ENCODE measurements at places on chromosomes 6 and 20.

DNA sequence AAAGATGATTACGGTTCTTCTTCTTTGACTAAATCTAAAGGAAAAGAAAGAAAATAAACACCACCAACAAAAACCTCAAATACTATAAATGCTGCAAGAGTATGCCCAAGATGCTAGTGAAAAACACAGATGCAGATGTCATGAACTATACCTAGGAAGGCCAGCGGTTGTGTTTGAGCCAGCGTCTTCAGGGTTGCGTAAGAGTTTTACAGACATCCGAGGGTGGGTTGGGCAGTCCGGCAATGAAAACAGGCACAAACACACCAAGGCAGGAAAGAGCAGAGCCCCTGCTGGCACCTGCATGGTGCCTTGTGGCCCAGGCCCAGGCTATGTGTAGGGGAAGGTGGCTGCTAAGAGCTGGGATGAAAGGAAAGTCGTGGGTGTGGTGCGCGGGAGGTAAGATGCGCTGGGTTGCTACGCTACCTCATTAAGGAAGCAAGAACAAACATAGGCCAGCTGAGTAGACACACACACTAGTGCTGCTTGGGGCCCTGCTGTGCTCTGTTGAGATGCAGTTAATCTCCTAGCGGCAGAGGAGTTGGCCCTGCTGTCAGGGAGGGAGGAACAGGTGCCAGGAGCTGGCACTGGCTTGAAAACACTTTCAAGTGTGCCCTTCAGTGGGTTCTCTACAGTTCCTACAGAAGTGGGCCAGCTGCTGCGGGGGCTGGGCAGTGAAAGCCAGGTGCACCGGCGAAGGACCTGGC, 170.2 kb upstream of the PLN start:
- no peak for DNase-seq

GRCh38 chr6:163085861-163086623, 328.5 kb upstream of the QKI start:
- no peak for DNase-seq

DNA sequence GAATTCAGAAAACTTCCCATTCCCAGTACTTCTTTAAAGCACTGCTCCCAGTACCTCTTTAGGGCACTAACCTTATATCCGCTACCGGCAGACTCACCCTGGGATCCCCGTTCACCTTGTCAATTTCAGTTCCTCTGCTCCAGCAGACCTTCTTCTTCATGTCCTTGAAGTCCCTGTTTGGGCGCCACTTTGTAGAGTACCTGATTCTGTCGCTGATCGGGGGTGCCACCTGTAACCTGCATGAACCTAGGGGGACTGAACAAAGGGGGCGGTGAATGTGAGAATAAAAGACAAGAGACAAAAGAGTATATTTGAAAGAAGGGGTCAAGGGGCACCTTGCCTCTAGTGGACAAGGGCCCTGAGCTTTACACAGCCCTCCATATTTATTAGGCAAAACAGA, 4.9 kb upstream of the GINS1 start:
- no peak for DNase-seq

DNA sequence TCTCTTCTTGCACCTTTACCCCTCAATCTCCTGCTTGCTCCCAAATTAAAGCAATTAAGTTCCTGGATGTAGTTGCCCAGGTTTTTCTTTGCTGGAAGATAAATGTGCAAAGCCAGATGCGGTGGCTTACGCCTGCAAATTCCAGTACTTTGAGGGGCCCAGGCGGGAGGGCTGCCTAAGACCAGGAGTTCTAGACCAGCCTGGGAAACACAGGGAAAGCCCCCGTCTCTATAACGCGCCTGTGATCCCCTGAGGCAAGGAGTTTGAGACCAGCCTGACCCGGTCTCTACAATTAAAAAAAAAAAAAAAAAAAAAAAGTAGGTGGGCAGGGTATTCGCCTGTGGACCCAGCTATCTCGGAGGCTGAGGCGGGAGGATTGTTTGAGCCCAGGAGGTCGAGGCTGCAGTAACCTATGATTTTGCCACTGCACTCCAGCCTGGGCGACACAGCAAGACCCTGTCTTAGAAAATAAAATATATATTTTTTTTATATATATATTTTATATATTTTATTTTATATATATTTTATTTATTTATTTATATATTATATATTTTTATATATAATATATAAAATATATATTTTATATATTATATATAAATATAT, 461 bp upstream of the DCDC2 start:
- DNase-seq, result no peak

GRCh38 chr6:130473886-130474285, 108.1 kb downstream of the TMEM200A start:
- DNase-seq, result no peak

GRCh38 chr20:35004051-35004725, 48.5 kb downstream of the MYH7B start:
- DNase-seq, result no peak

GRCh38 chr6:148769304-148769968, 22.6 kb downstream of the UST start:
- no peak for DNase-seq

- DNase-seq, result no peak
Measured at GRCh38 chr6:37137201-37138090, 32.5 kb upstream of the PIM1 start.

DNA sequence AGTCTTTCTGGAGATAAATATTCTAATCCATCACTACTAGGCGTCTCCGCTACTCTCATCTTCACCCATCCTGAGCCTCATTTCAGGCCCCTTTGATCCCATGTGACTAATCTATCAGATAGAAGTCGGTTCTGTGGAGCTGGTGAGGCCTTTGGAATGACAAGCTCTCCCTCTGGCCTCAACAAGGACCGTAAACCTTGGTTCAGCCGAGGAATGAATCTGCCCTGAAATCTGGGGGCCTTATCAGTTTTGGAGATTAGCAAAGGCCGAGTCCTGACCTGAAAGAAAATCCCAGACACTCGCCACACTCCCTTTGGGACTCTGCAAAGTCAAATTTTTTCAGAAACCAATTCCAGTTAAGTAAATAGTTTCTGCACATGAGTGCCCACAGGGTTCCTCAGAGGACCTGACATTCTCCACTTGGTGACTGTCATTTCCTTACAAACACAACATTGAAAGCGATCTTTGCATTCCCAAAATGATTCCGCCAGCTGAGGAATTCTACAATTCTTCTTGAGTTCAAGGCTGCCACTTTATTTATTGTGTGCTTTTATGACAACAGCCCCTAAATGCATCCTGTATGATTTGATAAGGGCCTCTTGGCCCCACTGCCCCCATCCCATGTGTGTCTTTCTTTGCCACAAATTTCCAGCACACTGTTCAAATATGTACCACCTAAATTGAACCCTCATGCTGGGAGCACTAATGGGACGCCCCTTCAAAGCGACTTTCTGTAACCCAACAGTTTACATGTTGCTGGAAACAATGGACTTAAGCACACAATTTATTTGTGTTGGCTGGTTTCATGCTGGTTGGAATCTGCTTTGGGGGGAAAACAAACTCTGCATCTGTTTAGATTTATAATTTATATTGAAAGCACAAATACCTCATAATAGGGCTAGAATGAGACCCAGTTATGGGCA, 10.0 kb upstream of the RIPOR3 start:
- DNase-seq, result no peak

DNA sequence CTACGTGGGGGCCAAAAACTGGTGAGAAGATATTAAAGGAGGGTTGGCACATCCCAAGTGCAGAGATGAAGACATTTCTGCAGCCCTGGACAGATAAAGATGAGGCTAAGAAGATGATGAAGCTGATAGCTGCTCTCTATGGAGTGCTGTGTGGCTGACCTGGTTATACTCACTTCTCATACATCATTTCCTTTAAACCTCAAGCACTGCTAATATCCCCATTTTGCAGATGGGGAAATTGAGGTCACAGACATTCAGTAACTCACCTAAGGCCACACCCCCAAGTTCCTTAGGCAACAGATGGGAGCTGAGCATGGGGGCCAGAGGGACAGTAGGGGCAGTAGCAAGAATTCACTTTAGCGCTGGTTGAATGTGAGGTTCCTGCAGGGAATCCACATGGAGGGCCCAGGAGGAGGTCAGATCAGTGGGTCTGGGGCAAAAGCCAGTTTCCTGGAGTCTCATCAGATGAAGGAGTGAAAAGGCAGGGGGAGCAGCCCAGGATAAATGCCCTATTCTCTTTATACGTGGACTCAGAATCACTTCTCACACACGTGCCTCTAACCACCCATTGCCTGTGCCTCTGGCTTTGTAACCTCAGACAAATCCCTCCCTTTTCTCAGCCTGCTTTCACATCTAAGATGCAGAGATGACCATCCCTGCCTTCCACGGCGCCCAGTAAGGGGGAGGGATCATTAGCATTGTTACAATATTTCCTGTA, 125.8 kb downstream of the NFATC2 start:
- DNase-seq, result no peak

DNA sequence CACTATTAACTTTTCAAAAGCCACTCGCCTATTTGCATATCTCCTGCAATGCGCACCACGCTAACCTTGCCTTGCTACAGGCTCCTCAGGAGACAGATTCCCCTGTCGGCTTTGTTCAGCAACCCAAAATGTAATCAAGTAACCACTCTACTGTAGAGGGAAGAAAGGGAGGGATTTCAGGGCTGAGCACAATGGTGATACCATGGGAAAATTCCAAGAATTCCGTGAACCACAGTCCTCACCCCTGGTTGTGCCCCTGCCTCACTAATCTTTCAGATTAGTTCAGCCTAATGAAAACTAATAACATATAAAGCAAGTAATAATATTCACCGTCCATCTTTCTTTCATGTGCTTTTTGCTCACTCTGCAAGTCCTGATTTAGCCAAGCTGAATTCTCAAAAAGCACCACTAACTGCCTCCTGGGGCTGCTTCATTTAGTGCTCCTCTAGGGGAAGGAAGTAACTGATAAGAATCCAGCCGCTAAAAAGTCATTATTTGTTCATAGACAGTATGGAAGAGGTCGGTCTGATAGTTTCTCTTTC, 6.6 kb downstream of the CITED2 start:
- DNase-seq, result no peak

DNA sequence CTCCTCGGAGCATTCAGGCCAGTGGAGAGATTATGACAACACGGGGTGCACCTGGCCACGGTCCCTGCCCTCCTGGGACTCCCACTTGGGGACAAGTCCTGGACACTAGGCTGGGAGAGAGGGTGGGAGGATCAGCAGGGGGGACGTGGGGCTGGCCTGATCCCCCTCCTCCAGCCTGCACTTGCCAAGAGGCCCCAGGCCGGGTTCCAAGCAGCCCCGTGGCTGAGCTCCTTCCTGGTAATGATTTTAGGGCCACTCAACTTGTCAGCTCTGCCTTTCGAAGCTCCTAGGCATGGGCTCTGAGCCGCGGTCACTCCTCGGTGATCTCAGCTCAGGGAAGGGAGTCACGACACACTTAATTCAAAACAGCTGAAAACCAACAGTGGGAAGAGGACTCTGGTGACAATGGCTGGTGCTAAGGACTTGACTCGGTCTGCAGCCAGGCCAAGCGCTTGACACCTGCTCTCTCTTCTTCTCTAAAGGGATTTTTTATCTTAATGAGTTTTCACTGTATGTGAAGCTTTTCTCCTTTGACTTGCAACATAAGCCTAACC, 161.7 kb downstream of the BMP7 start:
- DNase-seq, result no peak

DNA sequence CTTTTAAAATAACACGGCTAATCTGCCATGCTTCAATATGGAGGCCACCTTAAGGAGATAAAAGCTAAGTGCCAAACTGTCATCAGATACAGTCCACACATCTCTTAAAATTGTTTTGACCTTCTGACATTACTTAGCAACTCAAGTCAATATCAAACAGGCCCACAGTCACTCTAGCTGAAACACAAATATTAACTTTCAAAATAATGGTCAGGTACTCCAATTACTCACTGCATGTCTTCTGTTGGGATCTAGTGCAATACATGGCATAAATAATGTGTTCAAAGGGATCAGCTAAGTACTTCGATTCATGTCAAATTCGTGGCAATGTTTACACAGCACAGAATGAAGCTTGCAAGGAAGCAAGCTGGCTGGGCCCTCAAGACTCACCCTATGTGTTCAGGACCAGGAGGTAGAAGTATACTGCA, 133.9 kb upstream of the BEND6 start:
- DNase-seq, result no peak

DNA sequence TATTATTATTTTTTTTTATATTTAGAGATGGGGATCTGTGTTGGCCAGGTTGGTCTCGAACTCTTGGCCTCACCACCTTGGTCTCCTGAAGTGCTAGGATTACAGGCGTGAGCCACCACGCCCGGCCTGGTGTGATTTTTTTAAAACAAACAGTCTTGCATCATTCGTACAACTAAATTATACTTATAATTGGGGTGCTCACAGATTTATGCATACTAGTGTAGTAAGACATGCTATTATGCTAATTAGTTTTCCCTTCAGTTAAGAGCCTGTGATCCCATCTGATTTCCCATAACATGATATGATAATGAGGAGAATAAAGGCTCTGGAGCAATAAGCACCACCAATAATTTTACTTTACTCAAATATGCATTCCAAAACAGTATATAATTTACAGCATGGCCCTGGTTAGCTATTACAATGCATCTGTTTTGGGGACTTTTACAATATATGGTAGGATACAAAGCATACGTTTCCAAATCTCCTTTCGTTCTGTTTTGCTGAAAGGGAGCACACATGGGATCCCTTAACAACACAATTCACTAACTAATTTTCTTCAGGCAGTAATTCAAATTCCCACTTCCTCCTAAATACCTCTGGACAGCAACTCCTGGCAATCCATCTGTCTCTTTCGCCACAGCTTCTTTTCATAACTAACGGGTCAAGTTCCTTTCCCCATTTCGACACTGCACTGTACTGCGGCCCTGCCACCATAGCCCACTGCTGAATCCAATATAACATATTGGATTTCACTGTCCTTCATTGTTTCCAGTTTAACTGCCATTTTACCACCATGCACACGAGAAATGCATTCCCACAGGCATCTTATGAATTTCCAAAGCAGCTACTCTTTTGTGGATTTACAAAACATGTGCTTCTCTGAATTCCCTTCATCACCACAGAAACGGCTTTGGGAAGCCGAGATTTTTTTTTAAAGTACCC, 1.7 kb downstream of the NUDT3 start:
- DNase-seq, result no peak

DNA sequence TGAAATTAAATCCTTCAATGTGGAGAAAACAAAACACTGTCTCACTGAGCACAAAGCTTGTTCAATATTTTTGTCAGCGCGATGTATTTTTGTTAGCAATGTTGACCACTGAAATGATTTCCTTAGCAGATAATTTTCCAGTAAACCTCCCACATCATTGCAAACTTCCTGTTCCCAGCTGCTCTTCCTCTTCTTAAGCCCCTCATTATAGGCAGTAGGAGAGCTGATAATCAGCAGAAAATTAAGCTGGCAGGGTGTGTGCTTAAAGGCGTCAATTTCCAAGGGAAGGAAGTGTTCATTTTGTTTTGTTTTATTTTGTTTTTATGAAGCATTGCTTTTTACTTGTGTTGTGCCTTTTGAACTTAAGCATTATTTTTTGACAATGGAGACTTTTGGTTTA, 29.1 kb upstream of the TMEM14A start:
- DNase-seq, result no peak

- no peak for DNase-seq
Measured at GRCh38 chr6:150713487-150713886, 113.8 kb downstream of the PLEKHG1 start.

DNA sequence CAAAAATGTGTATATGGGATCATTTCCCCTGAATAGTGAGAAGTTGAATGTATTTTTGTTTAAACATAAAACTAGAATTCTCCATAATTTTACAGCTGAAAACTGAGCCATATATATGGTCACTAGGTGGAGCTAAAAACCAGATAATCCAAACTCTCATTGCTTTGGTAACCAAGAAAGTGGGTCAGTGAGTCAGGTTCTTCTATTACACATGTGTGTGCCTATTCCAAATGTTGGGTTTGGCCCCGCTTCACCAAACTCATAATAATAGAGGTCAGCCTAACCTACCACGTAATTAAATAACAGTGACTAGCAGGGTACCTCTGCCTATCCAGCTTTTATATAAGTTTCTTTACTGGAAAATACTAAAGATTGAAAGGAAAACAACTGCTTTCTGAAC, 19.3 kb upstream of the RNGTT start:
- no peak for DNase-seq

Measured in activated T-cell treated with anti-CD3 and anti-CD28 coated beads, Interleukin-2, amount 50 U/mL, for 4 hours (primary cell).